ENCODE measurements at places on chromosomes 3 and 15.

- no peak for DNase-seq
These were observed 268.9 kb upstream of the KCNMB2 start for GRCh38 chr3:178267158-178267844.

GRCh38 chr15:50017522-50017921 lies 101.5 kb downstream of the ATP8B4 start:
- no peak for DNase-seq

- DNase-seq, result no peak
These were observed 446.8 kb downstream of the IGSF11 start for GRCh38 chr3:118587847-118588246.

GRCh38 chr3:120306519-120307455 lies 21.8 kb upstream of the GPR156 start:
- DNase-seq, result no peak

DNA sequence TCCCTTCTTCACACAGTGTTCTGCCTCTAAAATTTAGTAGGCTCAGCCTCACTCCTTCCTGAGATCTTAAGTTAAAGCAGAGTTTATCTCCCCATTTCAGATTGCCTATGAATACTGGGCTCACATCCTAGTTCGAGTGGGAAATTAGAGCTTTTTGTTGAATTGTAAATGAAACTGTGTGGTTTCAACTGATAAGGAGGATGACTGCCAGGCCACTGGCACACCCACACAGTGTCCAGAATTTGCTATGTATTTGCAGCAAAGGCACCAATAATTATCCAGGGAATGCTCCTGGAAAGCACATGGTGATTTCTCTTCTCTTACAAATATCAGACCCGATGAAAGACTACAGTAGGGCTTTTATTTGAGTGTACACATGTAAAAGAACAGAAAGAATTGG lies 308.1 kb upstream of the COL8A1 start:
- DNase-seq, result no peak

GRCh38 chr3:53188720-53189119 lies 27.7 kb downstream of the PRKCD start:
- DNase-seq, result no peak

GRCh38 chr15:34665498-34666116 lies 82.2 kb upstream of the GOLGA8B start:
- DNase-seq, result no peak

GRCh38 chr3:102037209-102037608 lies 187.9 kb downstream of the NFKBIZ start:
- DNase-seq, result no peak

GRCh38 chr3:195031574-195032003 lies 239.4 kb downstream of the XXYLT1 start:
- no peak for DNase-seq

DNA sequence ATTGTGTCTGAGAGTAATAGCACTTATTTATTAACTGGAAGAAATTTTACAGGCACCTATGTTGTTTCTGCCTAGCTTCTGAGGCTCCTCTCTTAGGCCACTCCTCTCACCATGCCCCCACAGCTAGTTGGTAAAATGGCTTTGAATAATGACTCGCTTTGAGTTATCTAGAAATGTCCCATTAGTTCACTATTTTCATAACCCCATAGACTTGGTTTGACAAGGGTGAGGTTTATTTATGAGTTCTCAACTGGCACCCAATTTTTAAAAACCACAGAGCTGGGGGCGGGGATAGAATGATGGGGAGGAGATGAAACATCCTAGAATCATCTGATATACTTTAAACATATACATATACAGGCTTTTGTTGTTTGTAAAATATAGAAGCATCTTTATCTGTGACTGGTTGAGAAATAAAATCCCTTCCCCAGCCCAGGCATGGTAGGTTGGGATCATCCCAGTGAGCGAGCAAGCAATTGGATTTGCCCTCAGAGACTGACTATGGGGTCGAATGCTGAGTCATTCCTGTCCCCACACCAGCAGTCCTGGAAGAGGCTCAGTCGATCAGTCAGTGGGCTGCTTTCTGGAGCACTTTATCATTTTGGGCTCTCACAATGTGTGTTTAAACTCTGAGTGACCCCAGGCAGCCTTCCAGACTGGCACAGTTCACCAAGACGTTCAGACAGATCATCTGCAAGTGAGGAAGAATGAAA lies 60.2 kb upstream of the TSEN2 start:
- DNase-seq, result no peak

- no peak for DNase-seq
These were observed 50.0 kb downstream of the DRD3 start for GRCh38 chr3:114128826-114129225.

- DNase-seq, result no peak
These were observed 165.2 kb downstream of the SLCO3A1 start for GRCh38 chr15:92018535-92019239.

DNA sequence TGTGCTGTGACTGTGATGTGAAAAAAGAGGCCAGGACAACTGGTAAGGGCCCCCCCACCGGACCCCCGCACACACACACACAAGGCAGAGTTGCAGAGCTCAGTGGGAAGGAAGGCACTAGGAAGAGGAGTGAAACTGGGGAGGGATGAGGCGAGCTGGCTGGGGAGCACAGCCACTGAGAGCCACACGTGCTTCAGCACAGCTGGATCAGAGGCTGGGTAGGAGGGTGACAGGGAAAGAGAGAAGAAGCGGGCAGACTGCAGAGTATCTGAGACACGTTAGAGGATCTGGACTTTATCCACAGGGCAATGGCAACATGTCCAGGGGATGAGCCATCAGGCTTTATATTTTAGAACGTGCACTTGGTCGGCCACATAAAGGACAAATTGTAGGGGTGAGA lies 38.0 kb upstream of the TKT start:
- no peak for DNase-seq

DNA sequence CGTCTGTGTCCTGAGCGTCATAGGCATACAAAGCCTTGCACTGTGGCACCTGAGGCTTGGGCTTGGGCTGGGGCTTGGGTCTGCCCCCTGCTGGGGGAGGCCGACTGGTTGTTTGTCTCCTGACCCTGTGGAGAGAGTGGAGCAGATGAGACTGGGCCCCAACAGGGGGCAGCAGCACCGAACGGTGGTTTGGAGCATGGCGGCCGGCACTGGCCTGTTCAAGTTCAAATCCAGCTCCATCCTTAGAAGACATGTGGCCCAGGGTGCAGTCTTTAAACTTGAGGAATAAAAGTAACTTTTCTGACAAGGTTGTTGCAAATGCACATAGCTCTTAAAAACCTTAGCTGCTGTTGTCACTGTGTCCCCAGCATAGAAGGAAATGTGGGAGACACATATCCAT lies 33.3 kb downstream of the CCNB2 start:
- peak; percentile 42 for DNase-seq

GRCh38 chr3:17747890-17748247 lies 5.4 kb upstream of the TBC1D5 start:
- DNase-seq, result no peak

- no peak for DNase-seq
These were observed 10.1 kb downstream of the UBE2E1 start for GRCh38 chr3:23815879-23816278.

DNA sequence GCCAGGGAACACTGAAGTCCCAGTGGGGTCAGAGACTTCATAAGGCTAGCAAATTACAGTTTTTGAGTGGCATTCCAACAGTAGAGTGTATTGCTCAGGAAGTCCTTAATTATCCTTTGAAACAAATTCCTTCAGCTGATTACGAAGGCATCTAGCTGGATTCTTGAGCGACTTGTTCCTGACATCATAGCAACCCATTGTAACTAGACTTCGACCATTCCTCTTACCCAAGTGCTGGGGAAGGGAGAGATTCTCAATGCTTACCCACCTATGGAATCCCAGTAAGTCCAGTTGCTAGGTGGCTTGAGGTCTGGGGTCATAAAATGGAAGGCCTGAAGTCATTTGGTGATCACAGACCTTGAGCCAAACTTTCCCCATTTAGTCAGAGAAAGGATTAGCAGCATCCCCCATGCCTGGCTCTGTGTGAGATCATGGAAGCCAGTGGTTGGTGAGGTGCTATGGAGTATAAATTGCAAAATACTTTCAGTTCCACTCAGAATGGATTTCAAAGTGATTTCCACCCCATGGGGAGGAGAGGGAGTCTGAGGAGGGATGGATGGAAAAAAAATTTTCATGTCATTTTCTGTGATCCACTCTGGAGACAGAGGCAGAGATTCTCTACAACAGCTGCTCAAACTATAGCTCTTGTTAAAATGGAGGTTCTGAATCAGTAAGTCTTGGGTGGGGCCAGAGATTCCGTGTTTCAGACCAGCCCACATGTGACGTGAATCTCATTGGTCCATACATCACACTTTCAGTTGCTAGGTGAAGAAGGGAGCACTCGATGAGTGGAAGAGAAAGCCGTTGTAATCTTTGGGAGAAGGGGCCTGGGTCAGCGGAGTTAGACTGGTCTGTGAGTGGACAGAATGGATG lies 45.7 kb downstream of the CD86 start:
- no peak for DNase-seq

DNA sequence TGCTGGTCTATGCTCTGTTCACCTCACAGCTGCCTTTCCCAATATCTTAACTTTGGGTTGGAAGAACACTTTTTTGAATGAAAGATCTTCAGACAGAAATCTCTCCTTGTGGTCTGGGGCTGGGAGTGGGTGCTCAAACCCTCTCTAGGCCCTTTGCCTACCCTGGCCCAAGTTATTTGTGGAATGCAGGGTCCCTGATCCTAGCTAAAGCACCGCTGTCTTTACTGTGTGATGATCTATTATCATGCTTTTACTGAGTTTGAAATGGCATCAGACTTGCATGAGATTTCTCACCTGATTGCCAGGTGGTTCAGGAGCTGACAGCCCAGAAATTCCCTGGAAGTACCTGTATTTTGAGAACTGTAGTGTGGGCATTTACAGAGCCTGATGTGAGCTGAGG lies 412.7 kb upstream of the ONECUT1 start:
- DNase-seq, result no peak

DNA sequence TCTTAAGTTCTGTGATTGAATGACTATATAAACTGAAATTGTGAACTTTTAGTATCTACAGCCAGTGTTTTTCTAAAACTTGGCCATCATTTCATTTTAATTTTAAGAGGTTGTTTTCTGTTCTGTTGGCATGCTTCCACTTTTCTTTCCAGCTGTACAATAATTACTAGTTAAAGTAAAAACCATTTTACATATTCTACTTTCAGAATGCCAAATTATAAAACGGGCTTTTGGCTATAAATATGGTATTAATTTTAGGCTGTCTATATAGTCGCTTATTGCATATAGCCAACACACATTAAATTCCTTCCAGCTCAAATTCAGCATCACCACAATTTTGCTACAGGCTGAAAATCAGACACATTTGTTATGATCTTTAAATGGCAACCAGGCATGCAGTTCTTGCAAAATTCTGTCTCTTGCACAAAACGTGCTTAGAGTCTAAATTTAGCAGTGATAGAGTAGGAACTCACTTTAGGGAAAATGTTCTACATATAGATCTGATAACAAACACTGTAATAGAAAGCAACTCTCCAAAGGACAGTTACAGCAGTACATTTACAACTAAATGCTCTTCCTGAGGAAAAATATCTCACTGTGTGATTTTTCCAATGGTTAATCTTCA lies 81.1 kb downstream of the BTD start:
- no peak for DNase-seq

DNA sequence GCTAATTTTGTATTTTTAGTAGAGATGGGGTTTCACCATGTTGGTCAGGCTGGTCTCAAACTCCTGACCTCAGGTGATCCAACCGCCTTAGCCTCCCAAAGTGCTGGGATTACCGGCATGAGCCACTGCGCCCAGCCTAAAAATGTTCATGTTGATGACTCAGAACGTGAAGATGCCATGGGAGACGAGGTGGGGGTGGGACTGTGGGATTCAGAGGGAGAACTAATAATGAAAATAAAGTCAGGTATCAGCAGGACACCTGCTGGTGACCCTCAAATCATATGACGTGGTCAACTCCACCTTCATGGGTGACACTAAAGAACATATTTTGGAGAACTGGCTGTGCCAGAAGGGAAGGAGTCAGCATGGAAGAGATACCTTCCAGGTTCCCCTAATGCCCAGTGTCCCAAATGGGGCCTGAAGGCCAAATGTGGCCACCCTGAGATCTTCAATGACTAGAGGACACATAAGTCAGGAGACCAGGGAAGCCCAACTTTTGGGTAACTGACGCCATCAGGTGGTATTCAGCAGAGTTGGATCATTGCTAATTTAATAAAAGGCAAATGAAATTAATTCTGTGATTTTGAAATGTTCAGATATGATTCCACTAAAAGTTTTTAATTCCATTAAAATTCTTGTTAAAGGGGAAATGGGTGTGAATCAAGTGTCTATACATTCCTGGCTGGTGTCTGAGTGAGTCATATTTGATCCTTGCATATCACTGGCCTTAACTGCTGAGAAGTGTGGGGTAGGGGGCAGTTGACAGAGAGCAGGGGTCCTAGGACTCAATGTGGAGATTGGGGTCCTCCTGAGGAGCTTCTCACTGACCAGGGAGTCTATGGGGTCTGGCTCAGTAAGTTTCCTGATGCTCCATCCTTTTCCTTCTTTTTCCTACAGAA lies 88.6 kb upstream of the GSK3B start:
- DNase-seq, result no peak

DNA sequence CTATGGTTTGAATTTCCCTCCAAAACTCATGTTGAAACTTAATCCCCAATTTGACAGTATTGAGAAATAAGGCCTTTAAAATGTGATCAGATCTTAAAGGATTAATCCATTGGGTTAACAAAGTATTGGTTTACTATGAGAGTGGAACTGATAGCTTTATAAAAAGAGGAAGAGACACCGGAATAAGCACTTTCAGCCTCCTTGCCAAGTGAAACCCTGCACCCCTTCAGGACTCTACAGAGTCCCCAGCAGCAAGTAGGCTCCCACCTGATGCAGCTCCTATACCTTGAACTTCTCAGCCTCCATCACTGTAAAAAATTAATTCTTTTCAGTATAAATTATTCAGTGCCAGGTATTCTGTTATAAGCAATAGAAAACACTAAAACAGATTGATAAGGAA lies 348.3 kb downstream of the CGGBP1 start:
- no peak for DNase-seq

DNA sequence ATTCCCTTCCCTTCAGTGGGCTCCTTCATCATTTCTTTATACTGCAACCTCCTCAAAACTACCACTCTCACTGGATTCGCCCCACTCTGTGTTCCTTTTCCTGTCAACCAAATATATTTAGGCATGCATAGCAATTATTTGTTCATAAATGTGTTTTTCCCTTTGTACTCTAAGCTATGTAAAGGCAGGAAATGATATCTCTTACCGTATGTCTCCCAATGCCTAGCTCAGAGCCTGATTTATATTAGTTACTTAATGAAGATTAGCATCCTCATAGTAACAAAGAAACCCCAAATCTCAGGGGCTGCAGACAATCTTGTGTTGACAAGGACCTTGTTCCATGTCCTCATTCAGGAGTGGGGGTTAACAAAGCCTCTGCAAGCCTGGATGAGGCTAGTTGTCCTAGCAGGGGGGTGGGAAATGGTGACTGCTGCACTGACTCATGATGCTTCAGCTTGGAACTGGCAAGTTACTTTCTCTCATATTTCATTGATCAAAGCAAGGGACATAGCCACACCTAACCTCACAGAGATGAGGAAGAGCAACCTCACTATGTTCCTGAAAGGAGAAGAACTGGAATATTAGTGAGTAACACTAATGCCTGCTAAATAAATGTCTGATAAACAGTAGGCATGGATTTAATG lies 15.2 kb downstream of the PHLDB2 start:
- DNase-seq, result no peak
